ENCODE measurements at places on chromosomes 2 and 18.

DNA sequence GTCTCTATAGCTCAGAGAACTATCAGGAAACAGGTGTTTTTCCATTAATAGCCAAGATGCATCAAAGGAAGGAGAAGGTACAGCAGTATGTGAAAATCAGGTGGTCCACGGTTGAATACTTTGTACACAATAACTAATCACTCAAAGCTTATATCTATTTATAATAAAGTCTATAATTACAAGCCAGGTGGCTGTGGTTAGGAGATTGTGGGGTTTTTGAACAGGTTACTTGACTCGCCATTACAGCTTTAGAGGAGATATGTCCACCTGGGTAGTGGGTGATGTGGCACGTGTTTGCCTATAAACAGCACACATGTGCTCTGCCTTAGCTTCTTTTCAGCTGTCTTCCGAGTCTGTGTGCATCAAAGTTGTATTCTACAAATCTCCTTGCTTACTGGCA lies 892.2 kb upstream of the ZEB2 start:
- no peak for DNase-seq

GRCh38 chr2:64313398-64313723 lies 140.6 kb upstream of the LGALSL start:
- no peak for DNase-seq

GRCh38 chr2:84894131-84894586 lies 11.3 kb upstream of the TMSB10 start:
- DNase-seq = no peak

DNA sequence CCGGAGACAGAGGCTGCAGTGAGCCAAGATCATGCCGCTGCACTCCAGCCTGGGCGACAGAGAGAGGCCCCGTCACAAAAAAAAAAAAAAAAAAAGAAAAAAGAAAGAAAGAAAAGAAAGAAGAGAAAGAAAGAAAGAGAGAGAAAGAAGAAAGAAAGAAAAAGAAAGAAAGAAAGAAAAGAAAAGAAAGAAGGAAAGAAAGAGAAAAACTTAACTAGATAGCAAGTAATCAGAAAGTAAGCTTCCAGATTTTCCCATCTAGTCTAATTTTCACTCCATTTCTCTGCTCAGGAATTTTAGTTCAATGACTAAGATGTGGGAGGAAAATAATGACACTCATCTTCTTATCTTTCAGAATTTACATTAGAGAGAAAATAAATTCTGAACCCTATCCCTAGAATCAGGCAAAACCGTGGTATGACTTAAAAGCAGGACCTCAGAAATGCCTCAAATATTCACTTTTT lies 2.4 kb downstream of the GFPT1 start:
- DNase-seq = no peak

DNA sequence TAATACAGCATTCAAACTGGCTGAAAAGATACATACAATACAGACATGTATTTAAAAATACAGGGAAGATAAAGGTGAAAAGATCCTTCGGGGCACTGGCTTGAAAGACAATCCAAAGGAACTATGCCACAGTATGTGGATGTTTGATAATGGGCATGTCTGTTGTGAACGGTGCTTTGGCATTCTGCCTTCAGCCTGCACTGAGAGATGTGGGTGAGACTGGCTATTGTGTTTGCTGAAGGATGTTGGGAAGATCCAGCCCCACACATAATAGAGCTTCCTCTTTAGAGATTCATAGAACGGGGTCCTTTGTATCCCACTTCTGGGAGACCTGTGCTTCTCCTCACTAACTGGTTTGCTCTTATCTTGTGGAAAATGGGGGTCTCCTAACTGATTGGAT lies 65.1 kb upstream of the CXCR4 start:
- DNase-seq = no peak

GRCh38 chr18:62717169-62717924 lies 2.0 kb downstream of the PHLPP1 start:
- peak; percentile 7 for DNase-seq

DNA sequence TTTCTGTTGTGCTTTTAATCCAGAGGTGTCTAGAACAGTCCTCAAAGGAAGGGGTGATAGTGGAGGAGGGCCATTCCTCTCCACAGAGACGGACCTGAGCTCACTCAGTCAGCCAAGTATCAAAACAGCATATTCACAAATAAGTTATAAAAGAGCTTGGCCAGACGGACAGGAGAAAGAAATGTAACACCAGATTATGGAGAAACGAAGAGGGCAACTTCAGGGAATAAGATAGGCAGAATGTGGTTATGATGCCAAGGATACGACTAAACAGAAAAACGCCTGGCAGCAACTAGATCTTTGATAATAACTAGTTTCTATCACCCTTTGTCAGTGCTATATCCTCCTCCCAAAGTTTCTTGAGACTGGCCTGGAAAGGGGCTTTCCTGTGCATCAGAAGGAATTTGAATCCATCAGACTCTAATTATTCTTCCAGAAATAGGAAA lies 42.5 kb downstream of the MAP4K3 start:
- no peak for DNase-seq
